ENCODE measurements at places on chromosomes 5 and 9.

DNA sequence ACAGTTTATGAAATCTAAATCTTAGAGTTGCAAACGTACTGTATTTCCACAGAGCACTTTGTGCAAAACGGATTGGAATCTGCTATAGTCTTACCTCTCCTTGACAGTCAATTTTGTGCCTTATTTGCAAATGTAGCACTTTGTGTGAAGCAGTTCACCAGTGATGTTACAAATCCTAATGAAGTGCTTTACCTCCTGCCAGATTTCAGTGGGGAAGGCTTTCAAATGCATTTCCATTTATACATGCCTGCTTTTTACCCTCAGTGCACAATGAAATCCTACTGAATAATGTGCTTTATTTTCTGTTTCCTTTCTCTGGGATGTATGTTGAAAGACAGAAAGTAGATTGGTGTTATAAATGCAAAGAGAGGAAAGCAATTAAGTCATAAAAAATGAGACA lies 2141.6 kb upstream of the C9orf72 start:
- no peak for DNase-seq

DNA sequence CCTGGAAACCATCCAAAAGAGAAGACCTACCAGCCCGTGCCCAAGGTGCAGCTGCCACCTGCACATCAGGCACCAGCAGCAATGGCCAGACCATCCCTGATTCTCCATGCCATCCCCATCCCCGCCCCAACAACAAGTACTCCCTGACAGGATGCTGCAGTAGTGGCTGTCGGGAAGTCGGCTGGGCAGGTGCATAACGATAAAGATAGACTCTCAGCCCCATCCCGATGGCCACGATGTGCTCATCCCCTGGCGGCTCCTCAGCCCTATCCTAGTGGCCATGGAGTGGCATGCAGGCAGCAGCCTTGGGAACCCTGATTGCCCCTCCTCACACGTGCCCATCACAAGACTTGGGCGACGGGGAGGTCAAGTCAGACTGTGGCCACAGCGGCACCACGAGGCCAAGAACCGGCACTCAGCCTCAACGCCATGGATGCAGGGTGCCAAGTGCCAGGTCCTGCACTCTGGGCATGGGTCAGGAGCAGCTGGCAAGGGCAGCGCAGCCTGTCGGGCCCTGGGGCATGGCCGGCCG lies 368.8 kb upstream of the SPATA31A5 start:
- no peak for DNase-seq

GRCh38 chr9:127538849-127539258 lies 73.2 kb upstream of the STXBP1 start:
- peak; percentile 66 for DNase-seq

DNA sequence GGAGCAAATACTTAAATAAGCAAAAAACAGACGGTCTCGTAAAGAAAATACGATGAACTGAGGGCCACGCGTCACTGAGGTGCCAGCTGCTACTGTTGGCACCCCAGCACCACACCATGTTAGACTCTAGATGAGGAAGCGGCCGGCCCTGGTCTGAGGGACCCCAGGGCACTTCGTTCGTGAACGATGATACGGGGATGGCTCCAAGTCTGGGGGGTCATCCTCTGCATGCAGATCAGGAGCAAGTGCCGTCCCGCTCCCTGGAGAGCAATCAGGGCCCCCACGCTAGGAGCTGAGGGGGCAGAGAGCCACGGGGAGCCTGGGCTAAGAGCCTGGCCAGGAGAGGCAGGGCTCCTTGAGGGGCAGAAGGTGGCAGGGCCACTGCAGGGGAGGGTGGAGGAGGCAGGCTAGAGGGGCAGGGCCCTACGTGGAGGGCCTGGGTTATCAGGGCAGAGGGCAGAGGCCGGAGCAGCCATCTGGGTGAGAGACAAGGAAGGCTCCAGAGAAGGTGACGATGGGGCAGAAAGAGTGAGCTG lies 24.1 kb downstream of the SARDH start:
- DNase-seq: no peak

DNA sequence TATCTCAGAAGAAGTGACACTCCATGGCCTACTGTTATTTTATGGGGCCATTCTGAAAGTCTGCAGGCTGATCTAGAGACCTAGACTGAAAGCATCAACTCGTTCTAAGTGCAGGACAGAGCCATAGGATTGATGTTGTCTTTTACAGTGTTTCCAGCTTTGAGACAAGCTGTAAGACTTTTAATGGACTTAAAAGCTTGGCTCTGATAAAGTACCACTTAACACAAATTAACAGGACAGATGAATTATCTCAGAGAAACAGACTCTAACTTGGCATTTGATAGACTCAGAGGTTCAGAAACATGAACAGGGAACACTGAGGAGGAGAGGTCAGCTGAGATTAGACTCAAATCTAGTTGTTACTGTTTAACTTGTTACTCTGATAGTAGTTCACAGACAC lies 203.2 kb downstream of the TLR4 start:
- DNase-seq: no peak

GRCh38 chr5:134161513-134162395 lies 15.0 kb downstream of the SKP1 start:
- DNase-seq: no peak

DNA sequence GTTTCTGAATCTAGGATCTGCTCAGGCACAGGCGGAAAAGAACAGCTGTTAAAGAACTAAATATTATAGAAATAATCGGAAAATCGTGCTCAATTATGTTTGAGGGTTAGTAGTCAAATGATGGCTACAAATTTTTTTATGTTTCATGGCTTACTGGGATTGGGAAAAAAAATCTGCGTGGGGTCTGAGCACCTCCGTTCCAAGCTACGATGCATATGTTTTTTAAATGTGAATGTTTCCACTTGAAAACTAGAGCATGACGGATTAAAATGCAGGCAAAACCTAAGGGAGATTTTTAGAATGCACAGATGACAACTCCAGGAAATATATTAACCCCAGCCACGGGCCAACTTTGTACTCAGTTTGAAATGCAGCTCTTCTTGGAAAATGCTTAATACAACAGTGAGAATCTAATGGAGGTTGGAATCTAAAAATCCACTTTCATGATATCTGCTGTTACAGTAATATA lies 5.3 kb downstream of the OTP start:
- DNase-seq: no peak

GRCh38 chr5:140114341-140115185 lies 654 bp downstream of the PURA start:
- peak; percentile 77 for DNase-seq

DNA sequence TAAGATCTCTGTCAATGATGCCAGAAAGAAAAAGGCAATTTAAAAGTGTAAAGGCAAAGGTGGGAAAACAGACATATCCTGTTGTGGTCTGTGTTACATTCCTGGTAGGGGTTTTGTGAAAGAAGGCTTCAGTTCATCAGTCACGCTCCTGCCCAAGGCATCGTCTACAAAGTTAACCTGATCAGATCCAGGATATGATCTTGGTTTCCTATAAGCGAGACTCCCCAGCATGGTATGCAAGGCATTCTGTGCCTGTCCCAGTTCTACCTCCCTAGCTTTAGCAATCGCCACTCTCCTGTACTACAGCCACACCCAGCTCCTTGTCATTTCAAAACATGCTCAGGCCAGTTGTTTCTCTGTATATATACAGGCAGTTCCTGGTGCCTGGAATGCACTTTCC lies 58.0 kb upstream of the PTPN3 start:
- DNase-seq: no peak

- no peak for DNase-seq
Measured at GRCh38 chr5:166488560-166488959, 1802.9 kb upstream of the WWC1 start.

DNA sequence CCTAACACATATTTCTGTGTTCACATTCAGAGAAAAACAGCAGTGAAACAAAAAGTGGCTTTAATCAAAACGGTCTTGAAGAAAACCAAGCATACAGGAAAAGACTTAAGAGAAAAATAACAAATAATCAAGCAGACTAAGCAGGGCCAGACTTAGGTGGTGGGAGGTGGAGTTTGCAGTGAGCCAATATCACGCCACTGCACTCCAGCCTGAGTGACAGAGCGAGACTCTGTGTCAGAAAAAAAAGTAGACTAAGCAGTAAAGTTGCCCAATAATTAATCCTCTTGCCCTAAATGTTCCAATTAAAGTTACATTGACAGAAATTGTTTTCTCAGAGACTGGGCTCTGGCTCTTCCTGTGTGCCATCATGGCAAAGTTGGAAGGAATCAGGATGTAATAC lies 26.6 kb upstream of the GLDC start:
- DNase-seq: no peak

DNA sequence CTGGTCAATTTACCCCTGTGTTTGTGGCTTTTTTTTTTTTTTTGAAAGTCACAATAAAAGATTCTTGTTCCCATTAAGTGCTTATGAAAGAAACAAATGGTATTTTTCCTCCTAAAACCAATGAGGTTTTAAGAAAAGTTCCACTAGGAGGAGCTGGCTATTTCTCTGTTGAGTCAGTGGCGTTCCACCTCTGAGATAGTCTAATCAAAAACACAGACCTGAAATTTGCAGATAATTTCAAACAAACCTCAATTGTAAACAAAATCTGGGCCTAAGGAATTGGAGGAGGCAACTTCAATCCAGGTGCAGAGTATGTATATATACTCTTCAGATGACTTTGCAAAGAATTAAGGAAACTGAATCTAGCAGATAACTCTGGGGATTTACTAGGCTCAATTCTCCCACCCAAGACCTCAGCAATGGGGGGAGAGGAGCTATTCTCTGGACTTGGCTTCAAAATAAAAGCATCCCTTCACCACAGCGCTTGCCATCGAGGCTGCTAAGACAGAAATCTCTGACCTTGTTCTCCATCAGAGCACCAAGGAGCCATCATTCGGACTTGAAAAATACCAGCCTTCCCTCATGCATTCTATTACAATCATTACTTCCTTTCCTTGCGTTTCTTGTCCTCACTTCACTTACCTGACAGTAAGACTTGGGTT lies 52.4 kb downstream of the FANCC start:
- peak; percentile 54 for DNase-seq

DNA sequence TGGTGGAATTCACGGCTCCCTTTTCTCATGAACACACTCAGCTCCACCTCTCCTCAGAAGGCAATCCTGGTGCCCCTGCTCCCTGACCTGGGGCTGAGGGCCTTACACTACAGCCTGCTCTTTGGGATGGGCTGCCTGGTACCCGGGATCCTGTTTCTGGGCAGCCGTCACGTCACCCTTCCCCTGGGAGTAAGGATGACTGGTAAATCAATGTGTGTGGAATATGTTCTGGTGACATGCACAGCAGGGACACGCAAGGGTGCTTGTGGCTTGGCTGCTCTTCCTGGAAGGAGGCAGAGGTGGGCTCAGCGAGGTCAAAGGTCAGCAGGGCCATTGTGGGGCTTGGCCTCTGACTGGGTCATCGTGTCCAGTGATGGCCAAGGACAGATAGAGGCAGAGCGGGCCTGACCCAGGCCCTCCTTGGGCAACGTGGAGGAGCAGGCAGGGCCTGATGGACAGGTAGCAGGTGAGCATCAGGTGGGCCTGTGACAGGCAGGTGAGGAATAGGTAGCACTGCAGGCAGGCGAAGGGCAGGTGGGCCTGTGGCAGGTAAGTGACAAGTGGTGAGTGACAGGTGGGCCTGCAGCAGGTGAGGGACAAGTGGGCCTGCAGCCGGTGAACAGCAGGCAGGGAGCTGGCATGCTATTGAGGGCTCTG lies 399.4 kb upstream of the IRX4 start:
- no peak for DNase-seq

GRCh38 chr9:75483636-75484035 lies 395.3 kb downstream of the OSTF1 start:
- DNase-seq: peak; percentile 3

GRCh38 chr5:179303451-179304200 lies 41.6 kb downstream of the ADAMTS2 start:
- no peak for DNase-seq

GRCh38 chr9:116646661-116647514 lies 40.2 kb upstream of the TRIM32 start:
- peak; percentile 54 for DNase-seq

GRCh38 chr5:52684051-52684450 lies 103.7 kb upstream of the ITGA1 start:
- DNase-seq: peak; percentile 57

- DNase-seq: no peak
Measured at GRCh38 chr5:177356746-177357145, 978 bp upstream of the RGS14 start.

GRCh38 chr5:470961-471749 lies 28.2 kb downstream of the EXOC3 start:
- no peak for DNase-seq

DNA sequence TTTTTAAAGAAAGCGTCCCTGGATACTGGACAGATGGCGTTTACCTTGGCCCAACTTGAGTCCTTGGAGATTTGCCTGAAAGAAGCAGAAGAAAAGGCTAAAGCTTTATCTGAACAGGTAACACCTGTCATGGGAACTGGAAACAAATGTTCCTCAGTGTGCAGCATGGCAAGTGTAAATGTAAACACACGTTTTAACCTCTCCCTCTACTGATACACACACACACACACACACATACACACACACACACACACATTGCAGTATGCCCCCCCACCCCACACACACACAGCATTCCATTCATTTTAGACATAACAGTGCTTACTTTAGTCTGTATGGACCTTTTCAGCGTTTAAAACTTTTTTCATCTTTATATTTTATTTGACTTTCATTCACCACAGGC lies 51.1 kb downstream of the CCDC192 start:
- no peak for DNase-seq

GRCh38 chr5:176654856-176655255 lies 7.6 kb downstream of the TSPAN17 start:
- no peak for DNase-seq

DNA sequence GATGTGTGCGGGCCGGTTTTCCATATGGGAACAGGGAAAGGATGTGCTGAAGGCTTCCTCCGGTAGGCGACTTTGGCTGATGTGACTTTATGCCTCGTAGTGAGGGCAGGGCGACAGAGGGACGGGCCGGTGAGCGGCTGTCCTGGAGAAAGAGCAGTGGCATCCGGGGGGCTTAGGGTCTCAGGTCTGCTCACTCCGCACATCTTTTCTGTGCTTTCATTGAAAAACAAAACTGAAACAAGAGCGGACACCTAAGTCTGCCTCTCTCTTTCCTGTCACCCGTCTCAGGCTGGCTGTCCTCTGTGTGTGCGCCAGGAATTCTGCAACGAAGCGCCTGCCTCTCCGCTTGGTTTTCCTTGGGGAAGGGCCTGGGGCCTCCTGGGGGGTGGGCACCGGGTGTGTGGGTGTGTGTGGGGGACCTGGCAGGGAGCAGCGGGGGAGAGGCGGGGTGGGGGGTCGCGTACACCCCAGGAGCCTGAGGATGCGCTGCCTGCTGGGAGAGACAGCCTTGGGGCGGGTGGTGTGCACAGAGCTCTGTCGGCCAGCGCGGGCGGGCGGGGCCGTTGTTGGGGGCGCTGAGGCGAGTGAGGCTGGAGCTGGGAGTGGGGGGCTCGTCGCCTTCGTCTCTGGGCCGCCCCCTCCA lies 580 bp upstream of the PRRX2 start:
- no peak for DNase-seq

- no peak for DNase-seq
Measured at GRCh38 chr9:114604989-114605388, 6.1 kb upstream of the TMEM268 start.

GRCh38 chr5:3344671-3345070 lies 251.0 kb upstream of the IRX1 start:
- DNase-seq: no peak

All from ELR (cell line).